ENCODE measurements at places on chromosomes 6 and 20.
A peak's percentile ranks its signal among the peaks of the same experiment; 100 is the strongest.

GRCh38 chr6:12283904-12284303, 6.3 kb upstream of the EDN1 start:
- no peak for DNase-seq

- DNase-seq = no peak
These were observed 107.8 kb downstream of the DST start for GRCh38 chr6:56534680-56535419.

DNA sequence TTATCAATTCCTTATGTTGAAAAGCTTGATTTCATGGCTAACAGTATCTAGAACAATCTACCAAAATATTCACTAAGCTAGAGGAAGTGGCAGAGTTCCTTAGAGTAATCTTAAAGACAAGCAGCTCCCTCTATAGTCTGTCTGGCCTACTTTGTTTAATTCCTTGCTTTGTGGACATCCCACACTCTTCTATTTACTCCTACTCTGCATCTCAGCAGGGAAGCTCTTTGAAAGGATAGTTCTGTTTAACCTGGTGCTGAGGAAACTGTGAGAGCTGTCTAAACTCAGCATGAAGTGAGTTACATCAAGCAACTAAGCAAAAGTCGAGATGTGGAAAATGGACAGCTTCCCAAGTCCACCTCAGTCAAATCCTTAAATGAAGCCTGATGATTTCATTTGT, 4.3 kb downstream of the REV3L start:
- peak; percentile 80 for DNase-seq

GRCh38 chr6:37175332-37176267, 5.6 kb downstream of the PIM1 start:
- DNase-seq = no peak

DNA sequence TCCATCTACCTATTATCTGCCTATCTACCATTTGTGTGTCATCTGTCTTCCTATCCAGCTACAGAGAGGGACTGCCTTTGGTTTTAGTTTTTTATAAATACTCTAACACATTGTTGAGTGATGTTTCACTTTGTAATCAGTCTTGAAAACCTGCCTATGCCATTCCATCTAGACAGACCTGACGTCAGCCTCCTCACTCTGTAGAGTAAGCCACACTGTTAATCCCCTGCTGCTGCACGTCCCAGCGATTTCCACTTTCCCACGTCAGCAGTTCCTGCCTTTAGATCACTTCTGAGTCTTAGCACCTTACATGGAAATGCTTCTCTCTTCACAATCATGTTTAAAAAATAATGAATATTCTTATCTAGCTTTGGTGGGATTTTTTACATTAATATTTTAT, 54.8 kb downstream of the PLG start:
- no peak for DNase-seq

DNA sequence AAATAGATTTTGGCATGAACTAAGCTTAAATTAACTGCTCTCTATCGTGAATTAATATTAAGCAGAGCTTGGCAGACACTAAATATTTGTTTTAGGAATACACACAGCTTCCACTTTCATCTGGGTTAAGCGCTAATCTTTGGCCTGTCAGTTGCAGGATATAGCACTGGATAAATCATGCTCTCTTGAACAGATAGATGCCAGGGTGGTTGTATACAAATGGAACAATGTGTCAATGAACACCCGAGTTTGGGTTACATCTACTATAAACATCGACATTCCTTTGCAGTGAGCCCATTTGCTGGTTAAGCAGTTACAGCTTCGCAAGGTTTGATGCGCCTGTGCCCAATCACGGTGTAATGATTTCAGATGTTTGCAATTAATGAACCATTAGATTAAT, 338.2 kb upstream of the ZFP64 start:
- peak; percentile 89 for DNase-seq

- DNase-seq = peak; percentile 95
These were observed 111.4 kb upstream of the ARMC2 start for GRCh38 chr6:108736832-108737231.

- peak; percentile 96 for DNase-seq
These were observed 77.4 kb downstream of the PRDM1 start for GRCh38 chr6:106163446-106163965.

GRCh38 chr6:157563611-157564284, 182.8 kb downstream of the ZDHHC14 start:
- DNase-seq = no peak

GRCh38 chr6:90388395-90388794, 91.8 kb upstream of the BACH2 start:
- DNase-seq = no peak

DNA sequence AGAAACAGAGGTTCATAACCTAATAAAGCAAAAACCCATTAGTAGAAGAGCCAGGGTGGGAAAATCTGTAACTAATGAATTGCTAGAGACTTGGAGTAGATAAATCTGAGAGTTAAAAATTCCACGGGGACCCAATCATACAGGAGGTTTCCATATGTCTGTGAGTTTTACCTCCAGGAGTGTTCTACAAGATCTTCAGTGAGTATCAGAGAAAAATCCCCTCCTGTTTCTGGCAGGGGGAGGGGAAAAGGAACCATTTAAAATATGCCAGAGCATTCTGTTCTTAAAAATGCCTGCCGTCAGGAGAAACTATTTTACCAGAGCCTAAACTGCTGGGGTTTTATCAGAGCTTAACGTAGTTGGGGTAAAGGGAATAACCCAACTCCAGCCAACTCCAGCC, 54.0 kb upstream of the PLN start:
- no peak for DNase-seq

DNA sequence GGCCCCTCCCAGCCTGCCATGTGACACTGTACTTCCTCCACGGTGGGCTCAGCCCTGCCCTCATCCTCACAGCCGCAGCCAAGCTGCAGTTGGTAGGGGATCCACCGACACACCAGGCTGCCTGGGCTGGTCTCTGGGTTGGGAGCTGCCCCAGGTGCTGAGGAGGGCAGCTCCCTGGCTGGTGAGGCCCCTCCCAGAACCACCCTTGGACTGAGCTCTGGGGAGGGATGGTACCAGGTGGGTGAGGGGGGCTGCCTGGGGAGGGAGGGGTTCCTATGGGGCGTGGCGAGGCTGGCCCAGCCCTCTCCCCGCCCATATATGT, 185 bp upstream of the TNFRSF6B start:
- peak; percentile 24 for DNase-seq

DNA sequence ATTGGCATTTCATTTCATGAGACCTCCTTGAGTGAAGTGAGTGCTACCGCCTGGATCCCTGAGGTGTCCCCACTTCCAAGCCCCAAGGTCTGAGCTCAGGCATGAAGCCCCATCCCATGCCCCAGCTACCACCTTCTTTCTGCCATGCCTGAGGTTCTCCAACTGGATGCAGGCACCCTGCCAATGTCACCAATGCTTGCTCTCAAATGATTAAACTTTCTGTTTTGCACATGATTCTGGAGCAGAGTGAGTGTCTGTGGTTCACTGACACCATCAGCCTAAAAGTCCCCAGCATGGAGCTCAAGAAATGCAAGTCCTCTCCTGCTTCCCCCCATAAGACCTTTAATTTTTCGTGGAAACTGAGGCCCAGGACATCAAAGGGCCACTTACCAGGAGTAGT, 43.7 kb upstream of the BPIFA2 start:
- DNase-seq = no peak

- peak; percentile 88 for DNase-seq
These were observed 242.2 kb upstream of the ECI2 start for GRCh38 chr6:4377603-4378002.

DNA sequence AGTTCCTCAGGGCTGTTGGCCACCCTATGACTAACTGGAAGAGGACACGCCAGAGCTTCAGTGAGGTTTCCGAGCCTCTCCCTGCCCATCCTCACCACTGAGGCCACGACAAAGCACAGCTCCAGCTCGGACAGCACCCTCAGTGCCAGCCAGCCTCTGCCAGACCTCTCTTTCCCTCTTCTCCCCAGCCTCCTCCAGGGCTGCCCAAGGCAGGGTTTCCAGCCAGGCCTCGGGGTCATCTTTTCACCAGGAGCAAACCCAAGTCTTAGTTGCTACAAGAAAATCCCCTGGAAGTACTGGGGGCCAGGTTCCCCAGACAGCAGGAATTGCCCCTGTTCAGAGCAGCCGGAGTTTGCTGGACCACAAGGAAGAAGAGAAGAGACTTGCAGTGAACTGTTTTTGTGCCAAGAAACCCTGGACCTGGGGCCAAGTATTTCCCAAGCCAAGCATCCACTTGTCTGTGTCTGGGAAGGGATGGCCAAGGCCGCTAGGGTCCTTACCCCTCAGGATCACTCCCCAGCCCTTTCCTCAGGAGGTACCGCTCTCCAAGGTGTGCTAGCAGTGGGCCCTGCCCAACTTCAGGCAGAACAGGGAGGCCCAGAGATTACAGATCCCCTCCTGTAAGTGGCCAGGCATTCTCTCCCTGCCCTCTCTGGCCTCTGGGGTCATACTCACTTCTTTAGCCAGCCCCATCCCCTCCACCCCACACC, 41.6 kb downstream of the PLAGL2 start:
- no peak for DNase-seq

Data from M059J (cell line).